NCI-H2081 treated with DMSO at 0.1 percent for 48 hours (cell line): ENCODE measurements at places on chromosomes 5 and 9.

DNA sequence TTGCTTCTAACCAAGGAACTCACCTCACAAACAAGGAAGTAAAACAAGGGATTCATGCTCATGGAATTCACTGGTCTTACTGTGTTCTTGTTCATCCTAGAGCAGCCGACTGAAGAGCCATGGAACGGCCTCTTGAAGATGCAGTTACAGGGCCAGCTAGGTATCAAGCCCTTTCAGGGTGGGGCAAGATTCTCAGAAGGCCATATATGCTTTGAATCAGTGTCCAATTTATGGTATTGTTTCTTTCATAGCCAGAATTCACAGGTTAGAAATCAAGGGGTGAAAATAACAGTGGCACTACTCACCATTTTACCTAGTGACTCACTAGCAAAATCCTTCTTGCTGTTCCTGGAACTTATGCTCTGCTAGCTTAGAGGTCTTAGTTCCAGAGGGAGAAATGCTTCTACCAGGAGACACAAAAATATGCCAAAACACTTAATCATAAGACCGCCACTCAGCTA is 159.5 kb upstream of the CDH10 start:
- DNase-seq: no peak

- DNase-seq: no peak
Measured at GRCh38 chr9:111038331-111039230, at the start of gene LPAR1. Gene LPAR1, minus strand, starts transcription at chr9:111038470. Its CDS starts 66,353 bp downstream, at chr9:110972117.

GRCh38 chr5:41009232-41009631 is 61.9 kb downstream of the MROH2B start:
- DNase-seq: no peak

DNA sequence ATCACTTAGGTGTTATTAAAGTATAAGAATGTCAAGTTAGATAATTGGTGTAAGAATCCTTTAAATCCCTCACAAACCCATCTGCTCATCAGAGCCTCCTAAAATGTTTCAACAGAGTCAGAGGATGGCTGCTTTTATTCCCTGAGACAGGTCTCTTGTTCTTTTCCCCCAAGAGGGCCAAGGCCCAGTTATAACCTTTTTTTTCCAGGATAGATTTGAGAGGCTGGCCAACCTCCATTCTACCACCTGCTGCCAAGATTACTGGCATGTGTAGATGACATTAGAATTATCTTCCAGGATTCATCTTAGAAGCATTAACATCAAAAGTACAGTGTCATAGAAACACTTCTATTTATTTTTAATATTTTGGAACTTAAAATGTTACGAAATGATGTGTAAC is 305.1 kb downstream of the TRPM3 start:
- DNase-seq: no peak

DNA sequence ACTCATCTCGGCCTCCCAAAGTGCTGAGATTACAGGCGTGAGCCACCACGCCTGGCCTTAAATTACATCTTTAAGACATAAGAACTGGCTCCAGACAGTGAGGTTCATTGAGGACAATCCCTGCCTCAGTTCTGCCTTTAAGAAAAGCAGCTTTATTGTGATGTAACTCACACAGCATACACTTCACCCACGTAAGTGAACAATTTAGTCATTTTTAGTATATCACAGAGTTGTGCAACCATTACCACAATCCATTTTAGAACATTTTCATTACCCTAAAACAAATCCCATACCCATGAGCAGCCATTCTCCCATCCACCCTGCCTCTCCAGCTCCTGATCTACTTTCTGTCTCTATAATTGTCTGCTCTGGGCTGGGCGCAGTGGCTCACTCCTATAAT is 24.0 kb upstream of the LTC4S start:
- no peak for DNase-seq

DNA sequence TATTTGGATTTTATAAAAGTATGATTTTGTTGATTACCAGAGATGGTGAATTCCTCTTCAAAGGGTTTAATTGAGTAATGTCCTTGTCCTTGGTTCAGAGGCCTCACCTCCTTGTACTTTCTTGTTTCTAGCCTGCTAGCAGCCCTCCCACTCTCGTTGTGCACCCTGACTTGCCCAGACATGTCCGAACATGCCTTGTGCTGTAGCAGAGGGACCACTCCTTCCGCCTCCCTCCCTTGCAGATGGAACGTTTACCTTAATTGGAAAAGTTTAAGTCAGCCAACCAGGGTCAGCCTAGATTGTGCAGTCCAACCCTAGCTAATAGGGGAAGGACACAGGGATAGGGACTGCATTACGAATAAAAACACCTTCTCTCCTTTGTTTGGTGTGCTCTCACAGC is 406.9 kb upstream of the NMUR2 start:
- DNase-seq: no peak

GRCh38 chr5:91641730-91642350 is 258.7 kb upstream of the ARRDC3 start:
- no peak for DNase-seq

- DNase-seq: no peak
Measured at GRCh38 chr9:135491764-135492163, 8.7 kb upstream of the MRPS2 start.

DNA sequence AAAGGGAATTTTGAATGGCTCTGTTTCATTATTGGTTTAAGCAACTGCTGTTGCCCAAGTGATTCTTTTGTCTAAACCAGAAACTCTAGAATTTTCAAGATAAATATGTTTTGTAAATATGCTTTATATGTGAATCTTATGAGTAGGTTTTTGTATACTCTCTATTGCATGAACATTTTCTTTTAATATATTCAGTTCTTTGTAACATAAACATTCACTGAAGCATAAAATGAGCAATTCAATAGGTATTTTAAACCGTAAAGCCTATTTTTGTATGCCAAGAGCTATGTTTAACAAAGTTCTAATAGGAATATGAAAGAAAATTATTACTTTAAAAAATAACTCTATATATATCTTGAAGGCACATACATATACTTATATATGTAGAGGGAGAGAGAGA is 293.1 kb downstream of the PSAT1 start:
- no peak for DNase-seq

DNA sequence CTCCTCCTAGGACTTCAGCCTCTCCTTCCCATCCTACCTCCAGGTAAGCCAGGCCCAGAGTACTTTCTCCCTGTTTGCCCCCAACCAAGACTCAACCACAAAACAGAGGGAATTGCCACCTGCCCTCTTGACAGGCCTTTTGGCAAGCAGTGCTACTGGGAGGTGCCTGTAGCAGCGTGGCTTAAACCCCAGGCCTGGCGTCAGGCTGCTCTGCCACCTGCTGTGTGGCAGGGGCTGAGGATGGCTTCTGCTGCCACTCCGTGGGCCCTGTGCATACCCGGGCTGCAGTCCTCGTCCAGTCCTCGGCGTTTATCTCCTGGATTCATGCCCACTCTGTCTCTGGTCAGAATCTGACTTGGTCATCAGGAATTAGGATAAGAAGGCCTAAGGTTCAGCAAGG is 163.1 kb downstream of the PAX5 start:
- DNase-seq: peak; percentile 67

GRCh38 chr5:43874772-43875171 is 271.8 kb downstream of the NNT start:
- DNase-seq: no peak

GRCh38 chr5:23013395-23013998 is 160.4 kb upstream of the CDH12 start:
- DNase-seq: peak; percentile 42
